HT1080 (cell line): ENCODE measurements at places on chromosomes 13 and 19. TPM values are rescaled to one million over a fixed set of nuclear protein-coding genes. Genes with fewer than 3 reads are reported as not detected.

DNA sequence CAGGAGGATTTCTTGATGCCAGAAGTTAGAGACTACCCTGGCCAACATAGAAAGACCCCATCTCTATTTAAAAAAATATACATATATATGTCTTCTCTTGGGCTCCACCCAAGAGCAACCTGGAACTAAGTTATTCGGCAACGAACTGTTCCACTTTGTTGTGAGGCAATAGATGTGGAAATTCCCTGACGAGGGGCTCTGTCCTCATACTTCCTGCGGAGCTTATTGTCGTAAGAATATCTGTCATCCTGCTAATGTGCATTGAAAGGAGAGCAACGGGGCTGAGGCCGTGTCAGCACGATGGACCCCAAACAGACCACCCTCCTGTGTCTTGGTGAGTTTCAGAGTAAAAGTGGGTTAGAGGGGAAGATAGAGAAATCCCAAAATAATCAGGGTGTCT, at the start of gene FCAR:
TSS of gene FCAR (plus strand) at position 246 of the 400 bp plus-strand sequence. CDS start at position 301, 55 bp downstream.
- DNase-seq, result no peak

The CGB2 gene
- 0.71 TPM in 1 of 2 replicates, not detected in the other for total RNA-seq

The TM9SF2 gene
- 69.5 and 80.5 TPM in 2 replicates for total RNA-seq

The TTYH1 gene
- total RNA-seq, result not detected in 2 replicates

The KISS1R gene
- not detected in 2 replicates for total RNA-seq

DNA sequence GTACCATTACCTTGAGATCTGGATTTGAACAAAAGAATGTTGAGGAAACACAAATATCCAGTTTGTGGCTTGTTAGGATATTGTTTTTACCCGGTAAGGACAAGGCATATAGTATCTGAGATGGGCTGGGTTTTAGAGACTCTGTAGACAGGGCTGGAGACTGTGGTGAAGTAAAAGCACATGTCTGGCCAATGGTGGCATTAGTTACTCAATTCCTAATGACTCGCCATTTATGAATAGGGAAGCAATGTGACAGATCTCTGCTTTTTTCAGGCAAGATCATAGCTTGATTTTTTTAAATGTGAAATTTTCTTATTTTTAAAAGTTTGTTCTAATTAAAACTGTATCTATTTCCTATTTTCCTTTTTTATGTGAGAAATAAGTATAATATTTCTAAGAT, 371.1 kb upstream of the SPRY2 start:
- no peak for DNase-seq

- no peak for DNase-seq
Measured at GRCh38 chr13:98976941-98977340, 923 bp downstream of the DOCK9 start.

DNA sequence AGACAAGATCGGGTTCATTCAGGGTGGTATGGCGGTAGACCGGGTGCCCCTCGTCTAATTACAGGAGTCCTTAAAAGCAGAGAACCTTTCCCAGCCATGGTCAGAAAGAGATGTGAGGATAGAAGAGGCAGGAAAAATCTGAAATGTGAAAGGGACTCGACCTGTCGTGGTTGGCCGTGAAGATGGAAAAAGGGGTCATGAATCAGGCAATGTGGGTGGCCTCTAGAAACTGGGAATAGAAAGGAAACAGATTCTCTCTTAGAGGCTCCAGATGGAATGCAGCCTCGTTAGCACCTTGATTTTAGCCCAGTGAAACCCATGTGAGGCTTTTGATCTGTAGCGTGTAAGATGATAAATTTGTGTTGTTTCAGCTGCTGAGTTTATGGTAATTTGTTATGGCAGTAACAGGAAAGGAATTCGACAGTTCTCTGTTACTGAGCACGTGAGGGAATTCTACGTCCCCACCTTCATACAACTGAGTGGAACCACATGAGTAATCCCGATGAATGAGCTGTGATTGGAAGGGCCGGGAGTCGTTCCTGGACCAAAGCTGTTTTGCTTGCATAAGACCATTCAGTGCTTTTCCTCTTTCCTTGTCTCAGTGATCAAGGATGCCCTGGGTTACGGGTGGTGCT, 11.0 kb upstream of the CA11 start:
- DNase-seq, result peak; percentile 75

- DNase-seq, result no peak
Measured at GRCh38 chr19:1164684-1165531, 9.2 kb downstream of the SBNO2 start.

DNA sequence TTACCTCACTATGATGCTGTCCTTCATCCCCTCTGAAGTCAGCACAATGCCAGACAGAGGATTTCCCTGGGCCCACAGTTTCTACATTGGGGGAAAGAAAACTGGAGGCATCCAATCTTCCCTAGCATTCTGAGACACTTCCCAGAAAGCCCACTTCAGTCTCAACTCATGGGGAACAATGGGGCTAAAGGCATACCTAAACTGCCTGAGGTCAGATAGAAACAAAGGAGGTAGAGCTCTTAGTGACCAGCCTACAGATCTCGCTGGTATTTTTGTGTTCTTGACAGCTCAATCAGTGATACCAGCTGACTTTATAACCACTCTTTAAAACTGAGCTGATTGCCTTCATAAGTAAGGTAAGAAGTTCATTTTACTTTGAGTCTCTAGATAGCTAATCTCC, 881.0 kb upstream of the GPC6 start:
- DNase-seq, result no peak

DNA sequence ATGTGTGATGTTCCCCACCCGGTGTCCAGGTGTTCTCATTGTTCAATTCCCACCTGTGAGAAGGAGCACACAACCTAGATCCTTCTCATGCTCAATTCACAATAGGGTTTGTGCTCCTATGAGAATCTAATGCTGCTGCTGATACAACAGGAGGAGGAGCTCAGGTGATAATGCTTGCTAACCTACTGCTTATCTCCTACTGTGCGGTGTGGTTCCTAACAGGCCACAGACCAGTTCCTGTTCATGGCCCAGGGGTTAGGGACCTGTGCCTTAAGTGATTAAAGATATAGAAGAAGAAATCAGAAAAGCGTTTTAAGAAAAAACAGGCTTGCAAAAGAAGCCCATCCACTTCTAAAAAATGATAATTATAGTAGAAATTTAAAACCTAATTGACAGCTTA, 17.5 kb downstream of the DLEU7 start:
- DNase-seq, result no peak

DNA sequence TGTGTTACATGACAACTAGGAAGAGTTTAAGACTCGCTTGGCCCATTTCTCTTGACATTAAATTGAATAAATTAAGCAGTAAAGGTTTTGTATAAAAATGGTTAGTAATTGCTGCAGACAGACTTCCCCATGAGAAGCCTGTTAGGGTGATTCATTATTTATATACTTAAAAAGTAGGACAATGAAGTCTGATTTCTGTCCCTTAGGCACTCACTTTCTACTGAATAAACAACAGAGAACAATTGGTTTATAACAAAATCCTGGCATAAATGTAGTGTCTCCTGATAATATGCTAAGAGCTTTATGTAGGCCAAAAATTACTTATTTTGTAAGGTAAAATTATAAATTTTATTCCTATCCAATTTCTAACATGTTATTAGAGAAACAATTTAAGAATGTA, 2138.5 kb upstream of the PCDH20 start:
- DNase-seq, result no peak

DNA sequence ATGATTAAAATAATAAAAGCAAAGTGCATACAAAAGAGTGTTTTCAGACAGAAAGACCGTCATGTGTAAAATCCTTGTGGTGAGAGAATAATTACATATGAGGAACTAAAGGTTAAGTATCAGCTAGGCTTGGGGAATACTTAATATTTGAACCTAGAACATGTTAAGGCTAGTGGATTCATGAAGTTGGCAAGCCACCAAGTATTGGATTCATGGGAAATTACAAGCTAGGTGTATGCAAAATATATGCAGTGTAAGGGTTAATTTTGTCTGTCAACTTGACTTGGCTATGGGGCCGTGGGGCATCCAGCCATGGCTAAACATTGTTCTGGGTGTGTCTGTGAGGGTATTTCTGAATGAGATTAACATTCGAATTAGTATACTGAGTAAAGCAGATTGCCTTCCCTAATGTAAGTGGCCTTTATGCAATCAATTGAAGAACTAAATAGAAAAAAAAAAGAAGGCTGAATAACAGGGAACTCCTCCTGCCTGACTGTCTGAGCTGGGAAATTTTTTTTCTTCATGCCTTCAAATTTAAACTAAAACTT, 533.5 kb upstream of the KLF12 start:
- no peak for DNase-seq

The IZUMO2 gene
- not detected in 2 replicates for total RNA-seq

The CCDC194 gene
- not detected in 2 replicates for total RNA-seq

The GRIK5 gene
- not detected in 2 replicates for total RNA-seq

- DNase-seq, result no peak
Measured at GRCh38 chr13:67518785-67519184, 288.6 kb upstream of the PCDH9 start.

GRCh38 chr19:35715981-35716800, 1.6 kb upstream of the KMT2B start:
- no peak for DNase-seq

DNA sequence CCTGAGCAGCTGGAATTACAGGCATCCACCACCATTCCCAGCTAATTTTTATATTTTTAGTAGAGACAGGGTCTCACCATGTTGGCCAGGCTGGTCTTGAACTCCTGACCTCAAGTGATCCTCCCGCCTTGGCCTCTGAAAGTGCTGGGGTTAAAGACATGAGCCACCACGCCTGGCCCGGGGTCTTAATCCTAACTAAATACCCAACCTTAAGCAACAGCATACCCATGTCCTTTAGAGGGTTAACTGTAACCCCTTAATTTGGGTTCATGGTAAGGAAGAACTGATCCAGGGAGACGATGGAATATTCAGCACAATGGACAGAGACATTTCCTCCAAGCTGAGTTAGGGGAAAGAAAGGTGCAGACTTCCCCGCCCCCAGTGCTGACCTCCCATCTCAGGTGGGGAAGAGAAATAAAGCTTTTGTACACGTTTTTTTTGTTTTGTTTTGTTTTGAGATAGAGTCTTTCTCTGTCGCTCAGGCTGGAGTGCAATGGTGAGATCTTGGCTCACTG, 8.7 kb upstream of the GALP start:
- DNase-seq, result no peak

DNA sequence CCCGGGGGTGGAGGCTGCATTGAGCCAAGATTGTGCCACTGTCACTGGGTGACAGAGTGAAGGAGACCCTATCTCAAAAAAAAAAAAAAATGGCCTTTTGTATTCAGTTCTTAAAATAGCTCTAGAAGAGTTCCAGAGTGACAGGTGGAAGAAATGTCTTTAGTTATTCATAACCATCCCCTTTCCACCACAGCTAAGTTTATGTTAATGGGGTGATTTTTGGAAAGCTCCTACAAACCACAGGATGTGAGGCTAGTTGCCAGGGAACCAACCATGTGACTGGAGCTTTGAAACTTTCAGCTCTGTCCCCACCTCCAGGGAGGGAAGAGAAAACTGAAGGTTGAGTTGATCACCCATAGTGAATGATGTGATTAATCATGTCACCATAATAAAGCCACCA, 6.9 kb downstream of the ZNF490 start:
- DNase-seq, result no peak
